ENCODE measurements at places on chromosomes 6 and 20.

GRCh38 chr20:13111249-13111911 lies 102.6 kb downstream of the SPTLC3 start:
- DNase-seq: no peak

GRCh38 chr6:56424064-56424463 lies 176.7 kb upstream of the COL21A1 start:
- no peak for DNase-seq

DNA sequence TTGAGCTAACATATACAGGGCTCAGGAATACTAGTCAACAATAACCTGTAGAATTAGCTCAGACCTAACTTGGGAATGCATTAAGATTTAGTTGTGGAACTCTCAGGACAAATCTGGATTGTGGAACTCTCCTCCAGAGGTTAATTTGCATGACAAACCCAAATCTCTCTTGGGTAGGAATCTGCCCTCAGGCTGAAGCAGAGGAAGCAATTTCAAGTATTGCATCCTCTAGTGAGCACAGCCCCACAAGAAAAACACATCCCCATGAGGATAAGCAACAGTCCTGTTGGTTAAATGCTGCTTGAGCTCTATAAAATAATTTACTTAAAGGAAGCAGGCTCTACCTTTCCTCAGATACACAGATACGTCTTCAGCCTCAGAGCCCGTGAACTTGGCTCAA lies 170.9 kb upstream of the STXBP5 start:
- DNase-seq: no peak

DNA sequence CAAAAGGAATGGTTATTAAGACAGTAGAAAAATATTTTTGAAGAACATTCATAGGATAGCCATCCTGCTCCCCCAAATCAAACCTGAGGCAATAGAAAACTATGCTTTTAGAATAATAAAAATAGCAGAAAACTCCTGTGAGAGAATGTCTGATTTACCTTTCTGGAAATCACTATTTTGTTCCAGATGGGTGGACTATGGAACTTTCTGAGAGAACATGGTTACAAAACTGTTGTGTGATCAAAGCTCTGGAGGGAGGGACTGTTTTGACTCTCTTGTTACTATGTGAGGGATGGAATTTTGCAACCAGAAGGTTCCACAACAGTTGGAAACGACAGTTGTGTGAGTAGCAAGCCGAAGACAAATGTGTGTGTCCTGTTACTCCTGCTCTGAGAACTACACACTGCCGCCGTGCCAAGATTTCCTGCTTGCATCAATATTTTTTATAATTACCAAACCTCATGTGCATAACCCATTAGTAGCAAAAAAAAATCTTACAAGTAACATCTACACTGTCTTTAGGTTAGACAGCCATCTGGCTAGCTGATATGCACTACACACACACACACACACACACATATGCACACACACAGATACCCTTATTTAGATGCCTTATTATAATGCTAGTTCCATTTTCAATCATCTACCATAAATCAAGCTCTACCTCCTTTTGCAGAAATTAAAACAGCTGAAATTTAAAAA lies 11.0 kb upstream of the HIVEP1 start:
- DNase-seq: no peak

- DNase-seq: no peak
These were observed at the start of gene C6orf141 for GRCh38 chr6:49550492-49551077. TSS of gene C6orf141 (plus strand) at chr6:49550668. CDS start at chr6:49550793, 125 bp downstream.

DNA sequence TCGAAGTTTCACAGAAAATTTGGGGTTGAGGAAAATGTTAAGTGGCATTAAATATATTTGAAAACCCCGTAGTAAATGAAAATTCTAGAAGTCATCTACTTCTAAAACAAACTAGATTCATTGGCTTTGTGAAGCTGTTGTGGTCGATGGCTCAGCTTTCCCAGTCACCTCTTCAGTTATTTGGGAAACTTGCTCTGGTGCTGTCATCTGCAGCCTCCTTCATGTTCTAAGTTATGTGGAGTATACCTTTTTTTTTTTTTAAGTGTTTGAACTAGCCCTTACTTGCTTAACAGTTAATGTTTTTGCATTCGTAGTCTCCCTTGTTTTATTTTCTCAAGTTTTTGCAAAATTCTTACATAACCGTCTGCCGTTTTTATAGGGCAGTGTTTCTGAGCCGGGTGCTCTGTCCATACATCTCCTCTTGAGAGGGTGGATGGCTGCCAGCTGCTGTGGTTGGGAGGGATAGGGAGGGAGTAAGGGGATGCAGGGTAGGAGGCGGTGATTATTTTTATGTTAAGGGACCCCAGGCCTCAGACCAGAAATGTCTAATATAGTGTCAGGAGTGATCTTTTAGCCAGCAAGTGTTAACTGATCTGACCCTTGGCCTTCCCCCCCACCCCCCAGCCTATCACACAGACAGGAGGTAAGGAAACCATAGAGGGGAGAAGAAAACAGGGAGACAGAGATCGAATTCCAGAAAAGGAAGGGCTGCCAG lies 7.1 kb downstream of the RREB1 start:
- DNase-seq: no peak

DNA sequence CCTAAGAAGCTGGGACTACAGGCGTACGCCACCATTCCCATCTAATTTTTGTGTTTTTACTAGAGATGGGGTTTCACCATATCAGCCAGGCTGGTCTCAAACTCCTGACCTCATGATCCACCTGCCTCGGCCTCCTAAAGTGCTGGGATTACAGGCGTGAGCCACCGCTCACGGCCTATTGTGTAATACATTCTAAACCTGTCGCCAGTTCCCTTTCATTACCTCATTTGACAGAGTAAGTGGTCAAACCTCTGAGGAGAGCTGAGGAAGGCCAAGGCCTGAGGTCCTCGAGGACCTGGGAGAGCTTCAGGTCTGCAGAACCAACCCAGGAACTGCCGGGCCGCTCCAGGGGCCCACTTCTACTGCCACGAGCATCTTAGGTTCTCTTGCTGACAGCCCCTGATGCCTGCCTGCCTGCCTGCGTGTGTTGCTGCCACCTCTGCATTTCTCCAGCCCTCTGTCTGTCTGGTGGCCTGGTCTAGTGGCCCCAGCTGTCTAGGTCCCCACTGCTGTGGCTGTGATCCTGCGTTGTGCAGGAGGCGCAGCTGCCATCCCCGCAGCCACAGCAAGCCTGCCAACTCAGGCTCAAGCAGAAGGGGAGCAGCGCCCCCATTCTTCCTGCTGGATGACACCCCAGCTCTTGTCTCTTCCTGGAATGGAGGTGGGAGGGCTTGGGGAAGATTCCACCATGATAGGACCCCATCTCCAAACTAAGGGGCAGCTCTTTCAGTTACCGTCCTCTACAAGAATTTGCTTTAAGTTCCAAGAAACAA lies 45.3 kb downstream of the PRR18 start:
- no peak for DNase-seq

GRCh38 chr20:54668271-54669039 lies 193.1 kb downstream of the DOK5 start:
- no peak for DNase-seq

DNA sequence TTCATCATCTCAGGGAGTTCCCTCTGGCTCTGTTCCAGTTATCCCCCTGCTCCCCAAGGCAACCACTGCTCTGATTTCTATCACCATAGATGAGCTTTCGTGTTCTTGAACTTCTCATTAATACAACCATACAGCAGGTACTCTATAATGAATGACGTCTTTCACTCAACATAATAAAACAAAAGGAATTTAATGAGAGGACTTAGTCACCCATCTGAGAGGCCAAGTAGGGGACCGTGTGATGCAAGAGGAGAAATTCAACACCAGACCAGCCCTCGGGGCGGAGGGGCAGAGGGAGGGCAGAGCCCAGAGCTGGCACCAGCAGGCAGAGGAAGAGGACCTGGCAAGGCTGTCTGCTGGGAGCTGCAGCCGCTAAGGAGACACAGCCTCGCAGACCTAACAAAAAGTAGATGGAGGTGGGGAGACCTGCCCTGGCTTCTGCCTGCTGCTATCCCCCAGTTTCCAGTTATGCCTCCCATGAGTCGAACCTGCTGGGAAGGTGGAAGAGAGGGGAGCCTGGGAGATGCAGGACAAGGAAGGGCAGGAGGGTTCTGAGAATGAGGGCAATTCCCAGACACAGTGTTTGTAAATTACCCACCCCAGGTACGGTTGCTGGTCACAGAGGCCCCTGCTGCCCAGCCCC lies 13.8 kb downstream of the CCN5 start:
- DNase-seq: no peak

GRCh38 chr6:814378-815347 lies 121.7 kb upstream of the EXOC2 start:
- no peak for DNase-seq

DNA sequence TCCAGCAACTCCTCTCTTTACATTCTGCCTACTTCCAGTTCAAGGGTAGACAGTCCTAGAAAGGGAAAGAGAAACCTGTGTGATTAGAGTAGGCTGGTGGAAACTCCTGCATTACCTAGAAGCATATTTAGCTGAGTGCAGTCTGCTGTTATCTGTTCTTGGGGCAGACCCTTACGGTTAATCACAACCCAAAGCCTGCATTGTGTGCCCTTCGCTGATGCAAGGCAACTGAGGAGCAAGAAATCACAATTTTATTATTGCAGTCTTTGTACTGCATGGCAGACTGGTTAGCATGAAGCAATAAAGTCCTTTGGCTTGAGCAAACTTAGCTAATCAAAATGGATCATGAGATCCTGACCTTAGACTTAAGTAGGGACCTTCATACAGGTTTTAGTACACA lies 1.5 kb upstream of the GOPC start:
- DNase-seq: no peak

- no peak for DNase-seq
These were observed 182.3 kb downstream of the MTFR2 start for GRCh38 chr6:136067731-136068341.

- DNase-seq: no peak
These were observed 904.3 kb downstream of the PHF3 start for GRCh38 chr6:64539917-64540316.

DNA sequence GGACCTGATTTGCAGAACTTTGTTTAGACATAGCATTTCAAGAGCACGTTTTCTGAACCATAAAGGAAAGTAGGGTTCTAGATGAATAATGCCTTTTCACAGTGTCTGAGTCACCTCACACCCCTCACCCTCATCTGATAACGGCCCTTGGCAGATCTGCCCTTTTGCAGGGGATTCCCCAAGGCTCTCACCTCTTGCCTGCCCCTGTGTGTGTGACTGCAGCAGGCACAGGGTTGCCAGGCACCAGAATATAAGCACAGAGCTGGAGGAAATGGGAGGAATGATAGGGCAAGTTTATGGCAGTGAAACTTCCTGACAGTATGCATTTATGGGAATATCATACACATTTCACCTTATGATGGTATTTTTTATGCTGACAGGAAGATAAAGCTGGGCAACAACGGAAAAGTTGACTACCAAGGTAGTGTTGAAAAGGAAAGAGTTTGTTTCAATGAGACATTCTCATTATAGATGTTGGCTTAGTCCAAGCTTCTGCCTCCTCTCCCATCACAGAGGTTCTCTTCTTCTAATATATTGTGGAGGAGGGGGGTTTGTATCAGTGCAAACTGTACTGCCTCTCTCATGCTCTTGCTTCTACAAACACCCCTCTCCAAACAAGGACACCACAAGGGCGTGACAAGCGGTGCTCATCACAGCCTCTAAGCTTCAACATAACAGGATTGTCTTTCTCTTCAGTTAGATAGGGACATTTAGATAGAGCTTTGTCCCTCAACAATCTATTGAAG lies 101.5 kb upstream of the BACH2 start:
- DNase-seq: peak; percentile 68

- DNase-seq: no peak
These were observed 9.4 kb downstream of the TREML2 start for GRCh38 chr6:41191569-41191968.

DNA sequence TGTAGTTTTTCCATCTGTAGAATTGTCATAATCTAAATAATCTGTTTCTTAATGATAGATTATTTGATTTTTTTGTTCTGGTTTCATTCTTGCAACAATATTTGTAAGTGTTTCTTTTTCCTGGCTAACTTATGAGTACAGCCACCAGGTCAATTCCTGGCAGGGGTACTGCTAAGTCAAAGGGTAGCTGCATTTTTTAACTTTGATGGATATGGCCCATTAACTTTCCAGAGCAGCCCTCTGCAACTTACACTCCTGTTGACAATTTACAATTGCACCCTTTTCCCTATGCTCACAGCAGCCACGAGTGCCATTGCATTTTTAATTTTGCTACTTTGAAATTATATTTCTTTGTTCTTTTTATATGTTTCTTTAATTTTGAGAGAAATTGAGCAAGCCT lies 209.3 kb upstream of the CST7 start:
- no peak for DNase-seq

- no peak for DNase-seq
These were observed 709.9 kb downstream of the TFAP2A start for GRCh38 chr6:9704989-9705388.

DNA sequence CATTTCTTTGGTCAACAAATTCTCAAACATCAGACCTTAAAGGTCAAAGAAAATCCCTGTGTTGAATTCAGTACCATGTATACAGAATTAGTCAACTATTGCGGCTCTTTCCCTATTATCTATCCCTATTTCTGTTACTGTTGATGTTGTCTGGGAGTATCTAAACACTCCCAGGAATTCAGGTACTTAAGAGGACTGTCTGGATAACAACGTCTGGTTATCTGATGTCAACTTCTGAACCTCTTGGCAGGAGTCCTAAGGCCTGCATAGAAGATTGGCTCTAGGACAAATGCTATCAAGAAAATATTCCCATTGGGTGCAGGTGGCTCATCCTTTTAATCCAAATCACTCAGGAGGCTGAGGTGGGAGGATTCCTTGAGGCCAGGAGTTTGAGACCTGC lies 255.6 kb downstream of the KHDC1L start:
- no peak for DNase-seq

DNA sequence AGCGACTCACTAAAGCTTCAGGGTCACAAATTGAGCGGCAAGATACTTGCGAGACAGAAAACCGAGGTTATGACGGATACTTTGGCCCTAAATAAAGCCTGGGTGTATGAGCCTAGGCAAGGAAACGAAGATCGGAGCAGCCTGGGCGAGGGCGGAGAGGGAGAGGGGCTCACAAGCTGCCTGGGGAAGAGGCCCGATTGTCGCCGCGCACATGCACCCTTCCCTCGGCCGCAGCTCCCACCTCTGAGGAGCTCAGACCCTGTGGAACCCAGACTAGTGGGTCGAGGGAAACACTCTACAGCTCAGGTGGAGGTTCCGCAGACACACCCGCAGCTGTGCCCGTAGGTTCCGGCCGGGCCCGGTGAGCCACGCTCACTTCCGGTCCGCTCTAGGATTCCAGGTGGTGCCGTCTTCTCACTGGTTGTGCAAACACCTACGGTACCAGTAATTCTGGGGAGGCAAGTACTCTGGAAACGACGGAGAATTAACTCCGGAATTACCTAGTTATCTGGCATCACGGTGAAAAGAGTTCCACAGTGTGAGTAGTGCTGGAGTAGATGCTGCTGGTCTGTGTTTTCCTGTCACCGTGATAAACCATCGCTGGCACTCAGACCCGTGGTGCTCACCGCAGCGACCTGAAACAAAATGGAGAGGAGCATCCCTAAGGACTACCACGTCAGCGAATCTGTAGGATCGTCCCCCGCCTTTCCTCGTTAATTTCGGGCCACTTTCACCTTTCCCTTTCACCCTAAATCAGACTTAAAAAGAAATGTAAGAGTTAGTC lies 61.5 kb downstream of the GPX5 start:
- peak; percentile 32 for DNase-seq

- no peak for DNase-seq
These were observed 149.5 kb downstream of the PHACTR3 start for GRCh38 chr20:59753836-59754235.

- no peak for DNase-seq
These were observed 13.8 kb upstream of the CCND3 start for GRCh38 chr6:41955412-41955811.
